ENCODE measurements at places on chromosomes 3 and 15. TPM values are rescaled to one million over a fixed set of nuclear protein-coding genes. Genes with fewer than 3 reads are reported as not detected.

- DNase-seq: no peak
Observed at GRCh38 chr15:31173790-31174450, 72.4 kb upstream of the TRPM1 start.

- no peak for DNase-seq
Observed at GRCh38 chr3:170721563-170721962, 135.7 kb upstream of the SLC7A14 start.

- no peak for DNase-seq
Observed at GRCh38 chr15:88066636-88067330, 189.8 kb downstream of the NTRK3 start.

DNA sequence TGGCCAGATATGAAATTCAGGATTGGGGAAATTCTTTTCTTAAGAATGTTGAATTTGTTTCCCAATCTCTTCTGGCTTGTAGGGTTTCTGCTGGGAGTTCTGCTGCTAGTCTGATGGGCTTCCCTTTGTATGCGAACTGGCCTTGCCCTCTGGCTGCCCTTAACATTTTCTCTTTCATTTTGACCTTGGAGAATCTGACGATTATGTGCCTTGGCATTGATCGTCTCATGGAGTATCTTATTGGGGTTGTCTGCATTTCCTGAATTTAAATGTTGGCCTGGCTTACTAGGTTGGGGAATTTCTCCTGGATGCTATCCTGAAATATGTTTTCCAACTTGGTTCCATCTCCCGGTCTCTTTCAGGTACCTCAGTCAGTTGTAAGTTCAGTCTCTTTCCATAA, 152.2 kb downstream of the CFAP20DC start:
- no peak for DNase-seq

- no peak for DNase-seq
Observed at GRCh38 chr15:96495386-96495785, 164.9 kb downstream of the NR2F2 start.

The ZPLD1 gene
- 0.43 TPM for total RNA-seq
